Activated CD4-positive, alpha-beta memory T cell treated with anti-CD3 and anti-CD28 coated beads, Interleukin-2, amount 10 ng/mL, durations not matched to agents 7 days and 5 days (primary cell): ENCODE measurements at places on chromosomes 7 and 10. TPM values are rescaled to one million over a fixed set of nuclear protein-coding genes. Genes with fewer than 3 reads are reported as not detected.

DNA sequence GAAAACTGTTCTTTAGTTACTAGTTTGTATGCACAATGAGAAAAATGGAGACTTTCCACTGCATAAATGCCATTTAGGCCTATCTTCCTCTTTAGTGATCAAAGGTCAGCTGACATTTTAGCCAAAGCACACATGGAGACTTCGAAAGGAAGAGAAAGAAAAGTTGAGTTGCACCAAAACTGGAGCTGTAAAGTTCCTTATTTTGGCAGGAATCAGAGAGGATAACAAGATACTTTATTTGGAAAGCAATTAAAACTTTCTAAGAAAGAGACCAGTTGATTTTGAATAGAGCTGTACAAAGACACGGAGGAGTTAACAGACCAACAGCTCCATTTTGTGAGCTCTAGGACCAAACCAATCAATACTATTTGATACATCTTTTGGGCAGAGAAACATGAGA lies 14.2 kb downstream of the ENTPD7 start:
- DNase-seq, result no peak

DNA sequence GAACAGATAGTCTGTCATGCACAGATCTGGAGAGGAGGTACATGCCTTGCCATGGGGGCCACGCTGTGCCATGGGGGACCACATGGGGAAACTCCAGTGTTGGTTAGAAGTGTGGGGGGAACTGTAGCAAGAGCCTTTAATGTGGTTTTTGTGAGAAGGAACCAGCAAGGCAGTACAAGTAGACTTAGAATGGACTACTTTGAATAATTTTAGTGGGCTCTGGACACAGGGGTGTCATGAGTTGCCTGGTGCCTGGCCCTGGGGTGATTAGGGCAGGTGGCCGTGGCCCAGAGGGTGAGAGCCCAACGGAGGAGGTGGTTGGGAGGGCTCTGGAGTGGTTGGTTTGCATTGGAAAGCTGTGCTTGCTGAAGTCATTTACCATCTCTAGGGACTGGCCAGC lies 77.2 kb downstream of the CXCL12 start:
- DNase-seq, result no peak

- no peak for DNase-seq
Measured at GRCh38 chr7:94028768-94029167, 24.6 kb upstream of the BET1 start.

- no peak for DNase-seq
Measured at GRCh38 chr7:110786328-110786965, 304.5 kb upstream of the LRRN3 start.

DNA sequence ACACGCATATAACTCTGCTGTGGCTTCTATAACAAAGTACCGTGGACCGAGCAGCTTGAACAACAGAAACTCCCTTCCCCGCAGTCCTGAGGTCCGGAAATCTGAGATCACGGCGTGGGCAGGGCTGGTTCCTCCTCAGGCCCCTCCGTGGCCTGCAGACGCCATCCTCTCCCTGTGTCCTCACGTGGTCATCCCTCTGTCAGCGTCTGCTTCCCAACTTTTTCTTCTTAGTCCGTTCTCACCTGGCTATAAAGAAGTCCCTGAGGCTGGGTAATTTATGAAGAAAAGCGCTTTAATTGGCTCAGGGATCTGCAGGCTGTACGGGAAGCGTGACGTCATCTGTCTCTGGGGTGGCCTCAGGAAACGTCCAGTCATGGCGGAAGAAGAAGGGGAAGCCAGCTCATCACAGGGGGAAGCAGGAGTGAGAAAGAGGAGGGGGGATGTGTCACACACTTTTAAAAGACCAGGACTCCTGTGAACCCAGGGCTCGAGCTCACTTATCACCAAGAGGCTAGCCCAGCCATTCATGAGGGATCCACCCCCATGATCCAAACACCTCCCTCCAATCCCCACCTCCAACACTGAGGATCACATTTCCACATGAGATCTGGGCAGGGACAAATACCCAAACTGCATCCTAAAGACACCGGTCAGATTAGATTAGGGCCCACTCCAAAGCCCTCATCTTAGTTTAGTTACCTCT lies 91.2 kb upstream of the INSIG1 start:
- DNase-seq, result peak; percentile 79

GRCh38 chr10:34682580-34682979 lies 132.5 kb downstream of the PARD3 start:
- no peak for DNase-seq

GRCh38 chr7:20560325-20561180 lies 54.9 kb upstream of the ABCB5 start:
- no peak for DNase-seq

DNA sequence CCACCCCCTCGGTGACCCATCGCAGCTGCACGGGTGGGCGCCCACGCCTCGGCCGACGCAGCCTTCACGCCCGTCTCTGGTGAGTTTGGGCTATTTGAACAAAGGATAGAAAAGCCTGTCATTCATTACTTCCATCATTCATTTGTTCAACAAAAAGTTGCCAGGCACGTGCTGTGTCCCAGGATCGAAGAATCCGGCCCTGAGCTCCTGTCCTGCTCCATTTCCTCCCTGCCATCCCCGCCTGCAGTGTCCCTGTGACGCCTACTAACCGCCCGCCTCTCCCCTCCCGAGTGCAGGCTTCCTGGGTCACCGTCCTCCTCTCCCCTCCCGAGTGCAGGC lies 340.1 kb downstream of the WDR37 start:
- DNase-seq, result no peak

SPDYE17 gene
- total RNA-seq, result not detected

VGF gene
- 0.30 TPM for total RNA-seq

IQUB gene
- total RNA-seq, result not detected

RASSF4 gene
- total RNA-seq, result 0.50 TPM

PILRA gene
- 1.3 TPM for total RNA-seq

SBDS gene
- 40.7 TPM for total RNA-seq
